ENCODE measurements at places on chromosomes 16 and 17.

DNA sequence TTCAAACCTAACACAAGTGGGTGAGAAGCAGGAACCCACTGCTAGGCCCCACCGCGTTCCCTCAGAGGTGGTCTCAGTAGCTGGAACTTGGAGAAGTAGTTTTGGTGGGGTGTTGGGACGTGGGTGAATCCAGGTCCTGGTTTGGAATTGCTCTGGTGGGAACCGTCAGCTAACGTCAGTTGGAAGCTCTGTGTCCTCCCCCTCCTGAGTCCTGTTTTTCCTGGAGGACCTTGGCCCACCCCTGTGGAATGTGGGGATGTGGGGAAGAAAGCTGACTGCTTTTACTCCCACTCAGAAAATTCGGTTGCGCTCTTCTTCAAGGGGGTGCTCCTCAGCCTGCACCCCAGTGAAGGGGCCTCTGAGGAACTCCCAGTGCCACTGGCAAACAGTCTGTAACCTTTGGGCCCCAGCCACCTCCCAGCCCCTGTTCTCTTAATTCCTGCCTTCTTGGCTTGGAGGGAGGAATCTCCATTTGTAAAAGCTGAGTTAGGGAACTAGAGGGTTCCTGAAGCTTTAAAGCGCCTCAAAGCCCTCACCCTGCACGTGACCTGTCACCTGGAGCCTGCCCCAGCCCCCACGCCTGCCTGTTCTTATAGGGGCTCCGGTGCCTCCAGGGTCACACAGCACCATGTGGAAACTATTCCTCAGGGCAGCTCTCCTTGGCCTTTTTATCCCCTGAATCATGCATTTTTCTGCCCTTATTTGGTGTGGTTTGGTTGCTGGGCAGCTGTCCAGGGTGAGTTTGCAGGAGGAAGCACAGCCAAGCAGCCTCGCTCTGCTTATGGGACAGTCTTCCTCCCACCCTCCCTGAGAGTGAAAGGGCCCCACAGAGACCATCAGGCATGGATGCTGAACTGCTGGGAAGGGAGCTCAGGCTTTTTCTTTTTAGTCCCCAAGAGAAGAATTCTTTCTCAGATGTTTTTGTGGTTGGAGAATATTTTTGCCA lies 16.2 kb upstream of the NAGLU start:
- H3K27me3 ChIP-seq, result no peaks in the 10 kb centered on the region
- peak overlapping the region; percentile 84 for H3K27ac ChIP-seq
- peaks cover 61% of the 10 kb centered on the region for H3K4me1 ChIP-seq
- H3K36me3 ChIP-seq, result peaks cover 3% of the 10 kb centered on the region

GRCh38 chr17:8360260-8360659 lies 16.2 kb downstream of the KRABD2 start:
- no peaks in the 10 kb centered on the region for H3K36me3 ChIP-seq
- peaks cover 30% of the 10 kb centered on the region for H3K4me1 ChIP-seq
- peak overlapping the region; percentile 58 for H3K27ac ChIP-seq
- no peaks in the 10 kb centered on the region for H3K27me3 ChIP-seq

DNA sequence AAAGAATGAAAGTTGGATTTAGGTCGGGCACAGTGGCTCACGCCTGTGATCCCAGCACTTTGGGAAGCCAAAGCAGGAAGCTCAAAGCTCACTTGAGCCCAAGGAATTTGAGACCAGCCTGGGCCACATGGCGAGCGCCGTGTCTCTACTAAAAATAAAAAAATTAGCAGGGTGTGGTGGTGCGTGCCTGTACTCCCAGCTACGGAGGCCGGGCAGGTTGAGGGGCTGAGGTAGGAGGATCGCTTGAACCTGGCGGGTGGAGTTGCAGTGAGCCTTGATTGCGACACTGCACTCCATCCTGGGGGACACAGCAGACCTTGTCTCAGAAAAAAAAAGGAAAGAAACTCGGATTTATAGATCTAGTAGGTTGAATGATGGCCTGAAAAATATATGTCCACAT lies 37.4 kb upstream of the RPH3AL start:
- H3K27me3 ChIP-seq, result no peaks in the 10 kb centered on the region
- no peak for DNase-seq
- no peaks in the 10 kb centered on the region for H3K4me1 ChIP-seq
- no peaks in the 10 kb centered on the region for H3K36me3 ChIP-seq

DNA sequence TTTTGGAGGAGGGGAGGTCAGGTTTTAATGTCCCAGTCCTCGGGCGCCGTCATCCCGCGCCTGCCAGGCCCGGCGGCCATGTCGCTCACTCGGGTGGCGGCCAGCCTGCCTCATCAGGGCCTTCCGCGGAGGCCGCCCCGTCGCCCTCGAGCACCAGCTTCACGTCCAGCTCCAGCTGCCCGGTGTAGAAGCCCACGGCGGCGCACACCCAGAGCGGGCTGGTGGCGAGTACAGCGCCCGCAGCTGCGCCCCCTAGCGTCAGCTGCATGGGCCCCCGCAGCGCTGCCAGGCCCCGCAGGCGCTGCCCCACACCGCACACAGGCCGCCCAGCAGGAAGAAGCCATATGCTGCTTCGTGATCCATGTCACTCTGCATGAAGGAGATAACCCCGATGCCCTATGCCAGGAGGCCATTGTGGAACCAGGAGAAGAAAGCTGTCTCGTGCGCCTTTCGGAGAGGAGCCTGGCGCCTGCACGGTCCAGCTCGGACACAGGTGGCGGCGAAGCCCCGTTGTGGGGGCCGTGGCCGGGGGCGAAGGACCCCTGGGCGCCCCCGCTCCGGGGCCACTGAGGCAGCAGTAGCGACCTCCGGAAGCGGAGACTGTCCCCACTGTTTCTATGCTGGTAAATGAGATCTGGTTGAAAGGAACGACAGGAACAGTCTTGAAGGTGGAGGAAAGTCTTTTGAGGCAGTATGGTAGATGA lies 9.6 kb downstream of the AP2B1 start:
- no peak overlapping the region for H3K4me3 ChIP-seq
- no peak overlapping the region for H3K27ac ChIP-seq
- no peak for DNase-seq
- no peaks in the 10 kb centered on the region for H3K27me3 ChIP-seq
- peaks cover 10% of the 10 kb centered on the region for H3K4me1 ChIP-seq

- no peaks in the 10 kb centered on the region for H3K27me3 ChIP-seq
- H3K4me3 ChIP-seq, result no peak overlapping the region
- H3K4me1 ChIP-seq, result no peaks in the 10 kb centered on the region
- no peaks in the 10 kb centered on the region for H3K36me3 ChIP-seq
Observed at GRCh38 chr16:2016407-2016922, 3.1 kb upstream of the NPW start.

- no peaks in the 10 kb centered on the region for H3K27me3 ChIP-seq
- no peak overlapping the region for H3K4me3 ChIP-seq
- no peak overlapping the region for H3K27ac ChIP-seq
- no peaks in the 10 kb centered on the region for H3K4me1 ChIP-seq
- DNase-seq, result no peak
- H3K36me3 ChIP-seq, result peaks cover 4% of the 10 kb centered on the region
Observed at GRCh38 chr16:29834079-29834478, 13.8 kb downstream of the MVP start.

DNA sequence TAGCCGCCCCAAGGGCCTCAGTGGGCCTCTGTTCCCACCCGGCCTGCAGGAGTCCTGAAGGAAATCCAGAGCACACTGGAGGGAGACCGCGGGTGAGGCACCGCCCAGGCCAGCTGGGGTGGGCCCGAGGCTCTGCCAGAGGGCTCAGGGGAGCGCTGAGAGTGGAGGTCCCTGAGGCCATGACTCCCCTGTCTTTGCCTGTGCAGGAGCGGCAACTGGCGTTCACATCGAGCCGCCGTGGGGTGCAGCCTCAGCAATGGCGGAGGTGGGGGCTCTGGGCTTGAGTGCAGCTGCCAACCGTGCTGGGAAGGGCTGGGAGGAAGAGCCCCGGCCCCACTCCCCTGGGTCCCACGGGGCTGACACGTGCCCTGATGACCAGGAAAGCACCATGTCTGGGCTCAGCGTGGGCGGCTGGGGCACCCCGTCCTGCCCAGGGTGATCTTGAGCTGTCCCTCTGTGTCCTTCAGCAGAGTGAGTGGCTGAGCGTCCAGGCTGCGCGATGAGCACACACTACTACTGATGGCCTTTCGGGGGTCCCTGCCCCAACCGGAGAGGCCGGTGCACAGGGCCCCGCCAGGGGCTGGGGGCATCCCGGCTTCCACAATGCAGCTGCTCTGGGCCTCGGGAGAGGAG lies 13.1 kb upstream of the MYO15B start:
- no peaks in the 10 kb centered on the region for H3K27me3 ChIP-seq
- no peak overlapping the region for H3K4me3 ChIP-seq

DNA sequence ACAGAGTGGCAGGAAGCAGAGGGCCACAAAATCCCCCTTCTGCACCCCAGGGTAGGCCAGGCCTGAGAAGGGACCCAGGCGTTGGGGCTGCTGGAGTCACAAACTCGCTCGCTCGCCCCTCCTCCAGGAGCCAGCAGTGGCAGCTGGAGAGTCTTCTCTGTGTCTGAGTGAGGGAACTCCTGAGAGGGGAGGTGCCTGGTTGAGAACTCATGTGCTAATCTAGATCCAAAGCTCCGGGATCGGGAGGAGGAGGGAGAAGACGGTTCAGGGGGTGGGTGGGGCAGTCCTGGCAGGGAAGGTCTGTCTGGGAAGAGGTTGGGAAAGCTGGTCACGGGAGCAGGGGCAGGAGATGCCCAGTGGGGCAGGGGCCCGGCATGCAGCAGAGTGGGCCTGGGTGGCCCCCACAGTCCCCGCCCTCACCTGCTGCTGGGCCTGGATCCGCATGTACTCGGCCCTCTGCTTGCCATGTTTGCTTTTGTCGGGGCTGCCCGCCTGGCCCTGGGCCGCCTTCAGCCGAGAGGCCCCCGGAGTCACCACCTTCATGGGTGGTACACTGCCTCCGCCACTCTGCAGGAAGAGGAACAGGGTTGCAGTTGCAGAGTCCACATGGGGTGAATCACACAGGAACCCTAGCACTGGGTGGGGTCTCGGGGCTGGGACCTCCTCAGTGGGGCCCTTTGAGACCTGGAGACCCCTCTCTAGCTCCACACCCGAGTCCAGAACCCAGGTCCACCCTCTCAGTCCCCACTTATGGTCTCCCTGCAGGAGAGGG lies 62.2 kb downstream of the SRCIN1 start:
- H3K36me3 ChIP-seq, result no peaks in the 10 kb centered on the region
- H3K27me3 ChIP-seq, result peaks cover 5% of the 10 kb centered on the region
- no peak for DNase-seq
- H3K4me1 ChIP-seq, result no peaks in the 10 kb centered on the region

- DNase-seq, result no peak
- no peaks in the 10 kb centered on the region for H3K4me1 ChIP-seq
- no peaks in the 10 kb centered on the region for H3K36me3 ChIP-seq
- H3K27me3 ChIP-seq, result no peaks in the 10 kb centered on the region
- H3K27ac ChIP-seq, result no peak overlapping the region
Observed at GRCh38 chr17:77675816-77676215, 282.7 kb upstream of the TNRC6C start.

DNA sequence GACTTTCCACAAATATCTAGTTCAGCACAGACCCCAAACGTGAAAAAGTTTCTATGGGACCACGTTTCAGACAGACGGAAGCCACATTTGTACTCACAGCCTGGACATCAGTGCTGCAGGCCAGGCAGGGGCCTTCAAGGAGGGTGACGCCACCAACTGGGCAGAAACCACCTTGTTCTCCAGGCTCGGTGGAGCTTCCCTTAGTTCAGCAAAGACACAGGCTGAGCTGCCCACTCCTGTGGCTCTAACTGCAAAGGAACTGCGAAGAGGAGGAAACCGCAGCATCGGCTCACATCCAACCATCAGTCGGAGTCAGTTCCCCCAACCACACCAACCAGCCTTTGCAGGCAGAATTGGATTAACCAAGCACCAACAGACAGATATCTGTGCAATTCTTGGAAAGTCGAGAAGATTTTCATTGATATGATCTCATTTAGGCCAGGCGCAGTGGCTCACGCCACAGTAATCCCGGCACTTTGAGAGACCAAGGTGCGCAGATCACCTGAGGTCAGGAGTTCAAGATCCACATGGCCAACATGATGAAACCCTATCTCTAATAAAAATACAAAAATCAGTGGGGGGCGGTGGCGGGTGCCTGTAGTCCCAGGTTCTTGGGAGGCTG lies 73.3 kb upstream of the CNEP1R1 start:
- H3K27me3 ChIP-seq, result no peaks in the 10 kb centered on the region
- H3K36me3 ChIP-seq, result no peaks in the 10 kb centered on the region
- no peak overlapping the region for H3K27ac ChIP-seq
- no peak for DNase-seq

DNA sequence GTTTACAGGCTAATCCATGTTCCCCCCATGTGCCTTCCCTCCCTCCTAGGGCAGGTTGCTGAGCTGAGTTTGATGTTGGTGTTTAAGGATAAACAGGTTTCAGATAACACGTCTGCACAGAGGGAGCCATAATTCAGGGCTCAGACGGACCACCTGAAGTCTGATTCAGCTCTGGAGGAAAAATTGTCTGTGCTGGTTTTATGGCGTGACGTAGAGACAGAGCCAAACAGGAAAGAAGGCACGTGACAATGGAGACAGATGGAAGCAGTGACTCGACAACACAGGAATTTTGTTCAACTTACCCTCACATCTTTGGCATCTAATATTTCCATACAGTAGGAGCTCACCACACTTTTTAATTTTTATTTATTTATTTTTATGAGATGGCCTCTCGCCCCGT lies 10.7 kb upstream of the USP10 start:
- no peaks in the 10 kb centered on the region for H3K27me3 ChIP-seq
- H3K4me3 ChIP-seq, result no peak overlapping the region
- H3K27ac ChIP-seq, result no peak overlapping the region
- H3K4me1 ChIP-seq, result no peaks in the 10 kb centered on the region
- no peaks in the 10 kb centered on the region for H3K36me3 ChIP-seq
- DNase-seq, result no peak

GRCh38 chr17:77215281-77215680 lies 74.5 kb downstream of the SEC14L1 start:
- no peak for DNase-seq
- H3K36me3 ChIP-seq, result peaks cover 7% of the 10 kb centered on the region
- no peak overlapping the region for H3K4me3 ChIP-seq
- H3K27me3 ChIP-seq, result no peaks in the 10 kb centered on the region
- peaks cover 18% of the 10 kb centered on the region for H3K4me1 ChIP-seq

DNA sequence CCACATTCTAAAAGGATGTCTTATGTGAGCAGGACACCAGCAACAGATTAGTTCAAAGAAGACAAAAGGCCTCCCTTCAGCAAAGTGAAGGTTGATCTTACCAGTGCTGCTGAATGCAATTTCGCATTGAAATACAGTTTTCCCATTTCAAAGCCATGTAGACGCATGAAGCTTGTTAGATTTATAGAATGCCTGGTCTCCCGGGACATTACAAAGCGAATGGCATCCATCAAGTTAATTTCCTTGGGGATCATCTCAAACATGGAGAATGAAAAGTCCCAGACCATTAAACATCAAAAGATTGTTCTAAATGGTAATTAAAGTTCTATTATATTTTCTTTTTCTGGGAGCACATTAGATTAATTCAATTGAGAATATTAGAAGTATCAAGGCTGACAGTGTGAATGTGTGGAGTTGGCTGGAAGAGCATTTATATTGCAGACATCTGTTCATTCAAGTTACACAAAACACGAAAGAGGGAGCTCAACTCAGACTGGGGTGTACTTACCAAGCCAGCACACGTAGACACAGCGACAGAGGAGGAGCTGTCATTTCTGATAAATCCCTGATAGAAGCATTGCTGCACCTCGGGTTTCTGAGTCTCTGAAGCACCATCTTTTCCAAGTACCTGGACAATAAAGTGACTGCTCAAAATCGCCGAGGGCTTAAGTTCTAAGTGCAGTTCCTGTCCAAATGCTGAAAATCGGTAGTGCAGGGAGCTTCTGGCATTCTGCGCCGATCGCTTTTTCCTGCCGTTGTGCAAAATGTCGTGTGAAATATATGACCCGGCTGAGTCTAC lies 3.8 kb downstream of the ADAMTS18 start:
- no peaks in the 10 kb centered on the region for H3K4me1 ChIP-seq
- no peak for DNase-seq
- no peak overlapping the region for H3K27ac ChIP-seq
- no peaks in the 10 kb centered on the region for H3K36me3 ChIP-seq
- peaks cover 13% of the 10 kb centered on the region for H3K27me3 ChIP-seq
- H3K4me3 ChIP-seq, result no peak overlapping the region

- no peaks in the 10 kb centered on the region for H3K36me3 ChIP-seq
- peaks cover 5% of the 10 kb centered on the region for H3K4me1 ChIP-seq
- peak overlapping the region; percentile 92 for H3K27ac ChIP-seq
- H3K4me3 ChIP-seq, result peak overlapping the region; percentile 66
Observed at GRCh38 chr17:71976011-71976649, 144.7 kb upstream of the SOX9 start.
